ENCODE measurements at places on chromosomes 4 and X. TPM values are rescaled to one million over a fixed set of nuclear protein-coding genes. Genes with fewer than 3 reads are reported as not detected.

DNA sequence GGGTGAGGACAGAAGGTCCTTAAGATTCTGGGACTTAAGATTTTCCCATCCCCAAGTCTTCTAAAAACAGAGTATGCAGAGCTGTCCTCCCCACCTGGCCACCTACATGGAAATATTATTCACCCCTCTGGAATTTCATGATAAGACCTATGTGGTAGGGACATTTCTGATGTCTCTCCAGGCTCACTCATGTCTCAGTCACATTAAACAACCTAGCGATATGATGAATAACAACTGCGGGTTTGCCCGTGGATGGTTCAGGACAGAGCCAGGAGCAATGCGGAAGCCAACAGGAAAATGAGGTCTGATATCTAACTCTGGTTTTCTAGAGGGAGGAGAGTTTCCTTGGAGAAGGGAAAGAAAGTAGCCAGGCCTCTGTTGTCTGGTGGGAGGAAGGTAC, 47.4 kb downstream of the TEX13A start:
- no peak overlapping the region for H3K27ac ChIP-seq
- no peak for DNase-seq
- no peaks in the 10 kb centered on the region for H3K27me3 ChIP-seq
- H3K4me1 ChIP-seq, result no peaks in the 10 kb centered on the region
- H3K36me3 ChIP-seq, result no peaks in the 10 kb centered on the region

GRCh38 chrX:122092360-122092759, 1045.0 kb downstream of the GLUD2 start:
- no peak overlapping the region for H3K27ac ChIP-seq
- DNase-seq, result no peak
- no peaks in the 10 kb centered on the region for H3K27me3 ChIP-seq
- no peaks in the 10 kb centered on the region for H3K36me3 ChIP-seq
- H3K4me1 ChIP-seq, result no peaks in the 10 kb centered on the region

DNA sequence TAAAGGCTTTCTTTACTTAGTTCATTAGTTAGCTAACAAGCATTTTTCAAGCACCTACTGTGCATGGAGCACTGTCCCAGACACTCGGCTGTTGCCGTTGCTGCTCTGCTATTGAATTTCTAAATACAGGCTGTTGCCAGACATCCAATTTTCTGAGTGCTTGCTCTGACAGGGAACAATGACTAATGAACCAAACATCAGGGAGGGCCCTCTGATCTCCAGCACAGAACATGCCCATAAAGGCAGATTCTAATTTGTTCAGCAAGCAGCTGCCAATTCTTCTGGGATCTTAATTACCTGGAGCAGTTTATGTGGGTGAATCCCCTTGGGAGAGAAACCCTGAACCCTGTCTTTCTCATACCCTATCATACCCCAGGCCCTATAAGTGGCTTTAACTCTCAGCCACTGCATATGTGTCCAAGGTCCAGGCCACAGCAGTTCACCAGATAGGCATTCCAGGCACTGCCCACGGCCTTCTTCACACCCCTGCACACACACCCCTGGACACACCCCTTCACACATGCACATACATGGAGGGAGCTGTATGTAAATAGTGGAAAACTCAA, 27.9 kb downstream of the TSC22D3 start:
- no peaks in the 10 kb centered on the region for H3K27me3 ChIP-seq
- H3K4me1 ChIP-seq, result peaks cover 41% of the 10 kb centered on the region
- peak; percentile 58 for DNase-seq
- H3K36me3 ChIP-seq, result no peaks in the 10 kb centered on the region

DNA sequence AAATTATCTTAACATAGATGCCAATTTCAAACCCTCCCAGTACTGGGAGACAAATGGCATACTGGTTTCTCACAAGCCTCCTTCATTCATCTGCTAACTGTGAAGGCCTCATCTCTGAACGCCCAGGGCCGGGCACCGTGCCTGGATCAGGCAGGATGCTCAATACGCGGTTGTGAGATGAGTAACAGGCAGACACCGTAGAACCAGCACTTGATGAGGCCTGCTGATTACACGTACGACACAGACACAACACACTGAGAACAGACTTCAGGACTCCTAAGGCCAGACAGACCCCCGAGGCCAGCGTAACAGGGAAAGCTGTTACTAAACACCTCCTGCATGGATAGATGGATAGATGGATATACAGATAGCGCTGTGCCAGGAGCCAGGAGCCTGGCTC, 154.6 kb downstream of the AFAP1 start:
- H3K27ac ChIP-seq, result no peak overlapping the region
- H3K4me3 ChIP-seq, result no peak overlapping the region
- no peaks in the 10 kb centered on the region for H3K27me3 ChIP-seq
- no peaks in the 10 kb centered on the region for H3K4me1 ChIP-seq

- no peaks in the 10 kb centered on the region for H3K4me1 ChIP-seq
- no peaks in the 10 kb centered on the region for H3K36me3 ChIP-seq
- peak overlapping the region; percentile 72 for H3K4me3 ChIP-seq
- peak; percentile 50 for DNase-seq
Measured at GRCh38 chrX:45850775-45851433, 650.2 kb upstream of the DIPK2B start.

GRCh38 chr4:26071688-26072087, 157.7 kb downstream of the SMIM20 start:
- DNase-seq, result no peak
- H3K4me1 ChIP-seq, result peaks cover 3% of the 10 kb centered on the region
- H3K27ac ChIP-seq, result no peak overlapping the region
- H3K4me3 ChIP-seq, result no peak overlapping the region

GRCh38 chr4:26410385-26411293, 79.6 kb downstream of the CCKAR start:
- no peaks in the 10 kb centered on the region for H3K27me3 ChIP-seq
- no peak overlapping the region for H3K4me3 ChIP-seq
- DNase-seq, result peak; percentile 56
- peaks cover 7% of the 10 kb centered on the region for H3K4me1 ChIP-seq
- H3K27ac ChIP-seq, result no peak overlapping the region
- no peaks in the 10 kb centered on the region for H3K36me3 ChIP-seq

GRCh38 chr4:67746797-67747495, 7.2 kb downstream of the GNRHR start:
- peak; percentile 52 for DNase-seq
- H3K27me3 ChIP-seq, result no peaks in the 10 kb centered on the region
- peaks cover 3% of the 10 kb centered on the region for H3K4me1 ChIP-seq
- no peak overlapping the region for H3K27ac ChIP-seq

DNA sequence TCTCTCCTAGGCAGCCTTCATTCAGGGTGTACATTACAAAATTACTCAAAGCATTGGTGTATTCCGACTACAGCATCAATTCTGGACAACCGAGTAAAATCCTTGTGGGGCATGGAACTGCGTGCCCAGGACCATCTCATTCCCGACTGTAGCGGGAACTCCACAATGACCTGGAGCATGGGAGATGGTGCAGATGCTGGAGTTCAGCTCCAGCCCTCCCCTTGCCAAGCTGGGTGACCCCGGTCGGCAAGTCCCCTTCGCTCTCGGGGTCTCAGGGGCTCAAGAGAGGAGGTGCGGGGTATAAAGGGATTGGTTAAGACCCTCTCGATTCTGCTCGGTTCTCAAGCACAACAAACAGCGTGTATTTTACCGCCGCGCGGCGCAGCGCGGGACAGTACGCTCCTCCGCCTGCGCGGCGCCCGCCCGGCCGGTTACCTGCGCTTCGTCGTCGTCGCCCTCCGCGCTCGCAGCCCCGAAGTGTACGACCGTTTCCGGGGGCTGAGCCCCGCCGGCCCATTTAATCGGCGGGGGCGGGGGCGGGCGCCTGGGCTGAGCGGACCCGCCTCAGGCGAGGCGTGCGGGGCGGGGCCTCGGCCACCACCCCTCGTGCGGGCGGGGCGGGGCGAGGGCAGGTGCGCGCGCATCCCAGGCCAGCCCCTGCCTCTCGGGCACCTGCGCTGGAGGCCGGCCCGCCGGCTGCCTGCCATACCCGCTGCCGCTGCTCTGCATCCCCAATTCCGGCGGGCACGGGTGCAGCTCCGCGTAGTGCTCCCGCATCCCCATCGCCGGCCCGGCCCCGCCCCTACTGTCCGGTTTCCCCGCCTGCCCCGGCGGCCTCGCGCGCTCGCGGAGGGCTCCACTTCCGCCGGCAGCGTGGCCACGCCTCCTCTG, at the start of gene G6PD:
G6PD (minus strand) TSS at position 493 of the 891 bp plus-strand sequence. CDS start 691 bp downstream, outside the sequence.
- H3K27ac ChIP-seq, result peak within 1 kb of the TSS; percentile 99
- H3K36me3 ChIP-seq, result no peaks in the 10 kb centered on the region
- H3K4me1 ChIP-seq, result peaks cover 9% of the 10 kb centered on the region

- DNase-seq, result no peak
- no peaks in the 10 kb centered on the region for H3K36me3 ChIP-seq
- H3K4me1 ChIP-seq, result peaks cover 12% of the 10 kb centered on the region
- no peak overlapping the region for H3K4me3 ChIP-seq
Measured at GRCh38 chrX:41720125-41720779, 3.7 kb upstream of the GPR82 start.

DNA sequence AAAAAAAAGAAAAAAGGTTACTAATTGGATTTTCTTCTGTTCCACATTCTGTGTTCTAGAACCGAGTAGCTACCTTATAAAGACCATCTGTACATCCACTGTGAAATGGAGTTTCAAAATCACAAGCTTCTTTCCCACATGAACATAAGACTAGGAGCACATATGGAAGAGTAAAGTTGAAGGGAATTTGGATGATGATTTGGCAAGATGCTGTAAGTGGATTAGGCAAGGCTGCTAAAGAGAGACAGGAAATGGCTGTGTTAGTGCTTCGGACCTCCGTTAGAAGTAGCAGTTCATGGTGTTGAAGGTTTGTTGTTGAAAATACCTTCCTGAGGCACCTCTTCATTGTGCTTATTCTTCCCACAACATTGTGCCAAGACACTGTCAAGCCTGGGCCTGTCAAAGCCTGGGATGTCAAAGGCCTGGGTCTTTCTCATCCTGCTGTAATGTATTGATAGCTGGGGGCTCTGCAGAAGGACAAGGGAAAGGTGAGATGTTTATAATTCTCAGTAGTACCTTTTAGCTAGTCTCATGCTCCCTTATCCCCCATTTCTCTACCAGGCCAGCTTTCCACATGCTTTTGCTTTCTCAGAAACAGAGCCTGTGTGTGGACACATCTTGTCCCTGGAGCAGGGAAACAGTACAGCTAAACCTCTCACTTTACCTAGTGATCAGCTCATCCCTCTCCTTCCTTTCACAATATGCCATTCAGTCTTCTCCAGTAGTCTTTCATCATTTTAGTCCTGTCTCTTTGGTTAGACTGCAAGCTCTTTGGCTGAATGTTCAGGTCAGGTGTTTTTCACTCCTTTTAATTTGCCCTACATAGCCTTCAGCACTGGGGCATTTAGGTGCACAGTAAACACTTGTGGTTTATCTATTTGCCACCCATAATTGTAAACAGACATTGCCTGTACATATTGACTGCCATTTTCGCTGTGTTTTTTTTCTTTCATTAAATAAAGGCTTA, 37.9 kb upstream of the CYP2U1 start:
- H3K4me3 ChIP-seq, result no peak overlapping the region
- peak overlapping the region; percentile 11 for H3K27ac ChIP-seq
- H3K36me3 ChIP-seq, result no peaks in the 10 kb centered on the region

GRCh38 chr4:9143421-9144080, 26.7 kb upstream of the FAM90A26 start:
- no peak for DNase-seq
- H3K4me3 ChIP-seq, result no peak overlapping the region
- H3K4me1 ChIP-seq, result no peaks in the 10 kb centered on the region
- H3K27me3 ChIP-seq, result no peaks in the 10 kb centered on the region

DNA sequence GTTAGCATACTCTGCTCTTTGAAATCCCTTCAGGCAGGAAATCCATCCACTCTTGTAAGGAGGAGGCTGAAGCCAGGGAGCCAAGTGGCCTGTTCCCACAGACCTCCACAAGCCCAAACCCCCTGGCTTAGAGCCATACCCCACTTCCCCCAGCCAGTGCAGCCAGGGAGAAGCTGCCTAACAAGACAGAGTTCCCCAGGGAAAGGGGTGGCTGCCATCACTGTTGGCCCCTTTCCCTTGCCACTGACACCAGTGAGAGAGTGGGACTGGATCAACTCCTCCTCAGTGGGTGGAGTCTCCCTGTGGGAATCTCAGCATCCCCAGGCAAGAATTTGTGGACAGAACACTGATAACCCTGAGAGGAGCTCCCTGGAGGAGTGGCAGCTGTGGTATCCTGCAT, 389.4 kb downstream of the PABPC4L start:
- H3K36me3 ChIP-seq, result no peaks in the 10 kb centered on the region
- H3K4me3 ChIP-seq, result no peak overlapping the region
- H3K27me3 ChIP-seq, result no peaks in the 10 kb centered on the region

DNA sequence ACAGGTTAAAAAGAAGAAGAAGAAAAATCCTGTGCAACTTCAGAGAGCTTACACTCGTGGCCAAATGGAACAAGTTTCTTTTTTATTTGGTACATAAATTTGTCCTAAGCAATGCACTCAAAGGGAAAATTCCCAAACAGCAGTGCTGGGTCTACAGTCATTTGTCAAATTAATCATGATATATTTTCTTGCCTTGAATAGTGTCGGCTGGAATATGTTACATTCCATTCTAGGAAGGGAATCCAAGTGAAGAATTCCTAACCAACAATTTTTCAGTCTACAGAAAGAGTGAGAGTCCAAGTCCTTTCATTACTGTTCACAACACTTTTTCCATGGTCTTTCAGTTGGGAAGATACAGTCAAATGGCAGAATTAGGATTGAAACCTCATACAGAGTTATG, 63.9 kb downstream of the HAND2 start:
- H3K27ac ChIP-seq, result no peak overlapping the region
- no peaks in the 10 kb centered on the region for H3K36me3 ChIP-seq
- no peak overlapping the region for H3K4me3 ChIP-seq
- no peaks in the 10 kb centered on the region for H3K27me3 ChIP-seq
- H3K4me1 ChIP-seq, result no peaks in the 10 kb centered on the region

GRCh38 chr4:159280442-159281172, 177.7 kb downstream of the RAPGEF2 start:
- H3K4me1 ChIP-seq, result peaks cover 29% of the 10 kb centered on the region
- no peaks in the 10 kb centered on the region for H3K27me3 ChIP-seq
- H3K4me3 ChIP-seq, result no peak overlapping the region
- peak; percentile 20 for DNase-seq
- no peaks in the 10 kb centered on the region for H3K36me3 ChIP-seq

DNA sequence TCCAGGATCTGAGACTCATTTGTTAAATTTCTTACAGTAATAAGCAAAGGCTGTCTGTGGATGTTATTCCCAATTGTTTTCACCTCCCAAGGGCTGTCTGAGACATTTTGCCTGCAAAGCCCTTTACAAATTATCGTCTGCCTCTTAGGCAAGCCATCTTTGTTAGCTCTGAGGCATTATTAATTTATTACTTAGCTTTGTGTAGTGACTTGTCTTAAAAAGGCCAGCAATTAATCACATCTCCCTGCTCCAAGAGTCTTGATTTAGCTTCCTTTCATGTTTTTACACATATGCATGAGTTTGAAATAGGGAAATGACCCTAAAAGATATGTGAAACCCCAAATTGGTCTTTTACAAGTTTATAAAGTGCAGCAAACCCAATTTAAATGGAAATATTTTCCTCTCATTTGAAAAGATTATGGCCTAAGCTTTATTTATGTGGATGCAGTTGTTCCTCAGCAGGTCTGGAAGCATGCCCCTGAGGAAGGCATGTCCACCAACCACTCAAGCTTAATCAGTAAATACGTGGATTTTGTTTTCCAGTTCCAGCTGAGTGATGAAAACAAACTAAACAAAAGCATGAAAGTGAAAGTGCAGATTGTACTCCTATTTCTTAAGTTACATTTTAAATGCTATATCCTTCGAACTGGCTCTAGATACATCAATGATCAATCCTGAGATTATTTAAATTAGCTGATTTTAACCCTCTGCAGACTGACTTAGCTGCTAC, 173.6 kb upstream of the LNX1 start:
- H3K27ac ChIP-seq, result peak overlapping the region; percentile 2
- no peaks in the 10 kb centered on the region for H3K27me3 ChIP-seq
- H3K4me3 ChIP-seq, result no peak overlapping the region
- H3K36me3 ChIP-seq, result no peaks in the 10 kb centered on the region
- DNase-seq, result no peak

Gene GPR119
- total RNA-seq, result 1.4 TPM

Gene CHIC1
- total RNA-seq, result 15.9 TPM

Gene TMSB15A
- 55.3 TPM for total RNA-seq

Gene KCNIP4
- 0.28 TPM for total RNA-seq

Gene HSFX2
- total RNA-seq, result not detected

Gene STAP1
- not detected for total RNA-seq

Gene ANKRD50
- 37.4 TPM for total RNA-seq

Measured in hepatocyte (in vitro differentiated cells).